Activated CD8-positive, alpha-beta memory T cell treated with anti-CD3 and anti-CD28 coated beads for 1 hour (primary cell): ENCODE measurements at places on chromosomes 5 and 9.

DNA sequence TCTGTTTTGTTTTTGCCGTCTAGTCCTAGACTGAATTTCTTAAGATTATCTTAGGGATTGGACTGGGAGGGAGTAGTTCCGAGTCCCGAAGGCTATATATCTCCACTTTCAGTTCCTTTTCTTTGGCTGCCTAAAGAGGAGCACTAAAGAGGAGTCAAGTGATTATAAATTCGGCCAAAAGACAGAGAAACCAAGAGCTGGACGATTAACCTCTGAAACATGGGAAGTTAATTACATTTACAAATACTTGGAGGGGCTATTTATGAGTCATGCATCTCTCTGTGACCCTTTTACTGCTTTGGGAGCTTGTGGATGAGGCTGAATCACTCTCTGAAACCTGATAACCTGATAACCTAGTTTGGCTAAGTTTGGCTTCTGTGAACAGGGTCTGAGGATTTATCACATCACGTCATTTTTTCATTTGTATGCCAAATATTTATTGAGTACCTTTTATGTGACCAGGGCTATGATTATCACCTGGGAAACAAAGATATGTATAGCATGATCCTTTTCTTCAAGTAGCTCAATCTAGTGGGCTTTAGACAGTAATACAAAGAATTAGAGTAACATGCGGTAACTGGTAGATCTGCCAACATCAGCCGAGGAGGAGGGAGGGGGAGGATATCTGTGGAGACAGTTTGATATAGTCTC lies 180.9 kb downstream of the CD180 start:
- DNase-seq: no peak

GRCh38 chr5:13566871-13567339 lies 377.6 kb downstream of the DNAH5 start:
- DNase-seq: no peak

DNA sequence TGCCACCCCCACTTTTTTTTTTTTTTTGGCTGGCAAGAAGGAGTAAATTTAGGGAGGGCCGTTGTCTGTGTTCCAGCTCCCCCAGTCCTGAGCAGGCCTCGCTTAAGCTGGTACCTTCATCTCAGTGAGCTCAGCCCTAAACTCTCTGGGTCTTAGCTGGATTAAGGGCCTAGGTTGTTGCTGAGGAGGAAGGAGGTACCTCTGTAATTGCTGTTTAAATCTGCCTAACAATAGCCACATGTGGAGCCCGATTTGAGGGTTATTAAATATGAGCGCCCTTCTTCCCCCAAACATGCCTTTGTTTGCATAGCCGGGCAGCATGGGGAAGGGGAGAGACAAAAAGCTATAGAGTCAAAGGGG lies 179.0 kb upstream of the PITX1 start:
- DNase-seq: no peak

- DNase-seq: no peak
Observed at GRCh38 chr9:128595471-128595870, 43.1 kb downstream of the SPTAN1 start.

GRCh38 chr5:154517181-154517580 lies 39.2 kb upstream of the HAND1 start:
- no peak for DNase-seq

DNA sequence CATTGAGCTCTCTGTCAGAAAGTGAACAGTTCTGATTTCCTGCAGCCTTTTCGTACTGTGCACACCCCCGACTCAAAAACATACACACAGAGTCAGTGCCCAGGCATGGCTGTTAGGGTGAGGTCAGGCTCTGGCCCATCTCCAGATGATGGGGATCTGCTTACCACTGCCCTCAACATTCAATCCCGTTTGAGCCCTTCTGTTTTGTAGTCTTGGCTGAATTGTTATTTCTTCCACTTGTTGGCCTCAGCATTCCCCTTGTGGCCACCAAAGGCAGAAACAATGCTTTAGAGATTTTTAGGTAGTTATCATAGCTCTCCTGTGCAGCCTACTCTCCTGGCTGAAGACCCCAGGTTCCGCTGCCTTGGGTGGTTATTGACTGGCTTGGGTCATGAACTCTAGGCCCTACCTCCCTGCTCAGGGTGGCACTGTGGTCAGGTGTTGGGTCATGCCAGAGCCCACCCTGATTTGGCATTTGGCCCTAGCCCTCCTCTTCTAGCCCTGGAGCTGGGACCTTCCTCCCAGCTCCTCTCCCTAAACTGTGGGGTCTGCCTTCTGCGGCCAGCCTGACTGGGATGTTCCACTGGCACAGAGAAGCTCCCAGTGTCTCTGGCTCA lies 7.8 kb upstream of the MYOZ3 start:
- no peak for DNase-seq

DNA sequence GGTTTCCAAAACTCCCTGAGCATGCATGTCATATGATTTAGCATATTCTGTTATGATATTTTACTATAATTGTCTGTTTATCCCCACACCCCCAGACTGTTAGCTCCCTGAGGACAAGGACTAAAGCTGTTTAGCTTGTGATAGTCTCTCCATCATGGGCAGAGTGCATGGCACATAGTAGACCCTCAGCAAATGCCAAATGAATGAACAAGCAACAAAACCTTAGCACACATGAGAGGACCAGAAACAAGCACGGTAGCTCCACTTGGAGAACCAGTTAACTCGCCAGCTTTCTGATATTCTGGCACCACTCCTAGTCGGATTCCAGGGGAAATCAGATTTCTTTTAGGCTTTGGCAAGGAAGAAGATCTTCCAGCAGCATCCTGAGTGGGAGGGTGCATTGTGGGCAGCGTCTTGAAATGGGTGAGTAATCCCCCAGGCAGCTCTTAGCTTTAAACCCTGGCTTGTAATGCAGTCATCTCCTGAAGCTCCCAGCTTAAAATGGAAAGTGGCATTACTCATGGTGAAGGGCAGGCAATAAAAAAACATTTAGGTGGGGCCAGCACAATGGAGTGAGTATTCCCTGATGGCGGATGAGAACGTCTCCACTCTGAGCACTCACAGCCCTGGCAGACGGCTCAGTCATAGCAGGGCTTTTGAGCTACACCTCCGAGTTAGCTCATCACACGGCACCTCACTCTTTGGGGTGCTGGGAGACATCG lies 41.1 kb downstream of the FGF1 start:
- no peak for DNase-seq

- DNase-seq: no peak
Observed at GRCh38 chr5:89904442-89904841, 505.1 kb downstream of the CETN3 start.

- no peak for DNase-seq
Observed at GRCh38 chr9:99745085-99745484, 76.6 kb upstream of the NR4A3 start.

DNA sequence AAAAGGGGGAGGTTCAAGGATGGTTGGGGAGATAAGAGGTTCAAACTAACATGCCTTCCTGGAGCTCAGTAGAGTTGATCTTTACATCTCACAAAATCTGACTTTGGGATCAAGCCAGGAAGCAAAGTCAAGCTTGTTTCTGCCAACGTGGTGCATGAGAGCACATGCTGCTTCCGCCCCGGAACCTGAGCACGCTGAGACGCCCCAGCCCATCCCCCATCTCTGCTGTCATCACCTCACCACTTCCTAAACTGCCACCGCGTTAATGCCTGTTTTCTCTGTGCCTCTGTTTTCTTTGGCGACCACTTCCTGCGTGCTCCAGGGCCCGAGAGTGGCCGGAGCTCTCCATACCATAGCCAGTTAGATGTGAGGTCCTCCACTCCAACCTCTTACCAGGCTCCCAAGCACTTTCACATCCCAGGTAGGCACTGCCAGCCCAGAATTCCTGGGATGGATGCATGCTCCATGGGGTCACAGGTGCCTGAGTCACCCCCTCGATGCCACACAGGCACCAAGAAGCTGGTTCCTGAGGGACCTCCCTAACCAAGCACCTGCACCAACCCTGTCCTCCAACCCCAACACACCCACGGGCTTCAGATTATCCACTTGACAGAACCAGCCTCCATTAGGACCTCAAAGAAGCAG lies 31.2 kb upstream of the AFAP1L1 start:
- DNase-seq: peak; percentile 58

DNA sequence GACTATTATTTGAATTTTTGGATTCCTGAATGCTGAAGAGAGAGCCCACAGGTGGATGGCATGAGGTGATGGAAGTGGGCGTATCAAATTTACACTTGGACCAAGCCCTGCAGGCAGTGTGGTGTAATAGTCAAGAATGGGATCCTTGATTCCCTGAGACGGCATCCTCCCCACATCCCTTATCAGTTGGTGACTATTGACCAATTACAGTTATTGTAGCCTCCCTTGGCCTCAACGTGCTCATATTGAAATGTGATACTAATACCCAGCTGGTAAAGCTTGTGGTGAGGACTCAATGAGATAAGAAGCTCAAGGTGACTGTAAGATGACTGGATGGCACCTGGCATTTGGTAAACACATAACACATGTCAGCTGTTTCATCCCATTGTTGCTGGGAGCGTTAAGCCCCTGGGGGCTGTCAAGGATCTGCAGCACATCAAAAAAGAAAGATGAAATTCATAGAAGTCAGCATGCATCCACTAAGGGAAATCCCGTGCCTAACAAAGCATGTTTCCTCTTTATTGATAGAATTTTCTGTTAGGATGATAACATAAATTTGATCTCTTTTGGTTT lies 65.6 kb upstream of the IRX2 start:
- no peak for DNase-seq

DNA sequence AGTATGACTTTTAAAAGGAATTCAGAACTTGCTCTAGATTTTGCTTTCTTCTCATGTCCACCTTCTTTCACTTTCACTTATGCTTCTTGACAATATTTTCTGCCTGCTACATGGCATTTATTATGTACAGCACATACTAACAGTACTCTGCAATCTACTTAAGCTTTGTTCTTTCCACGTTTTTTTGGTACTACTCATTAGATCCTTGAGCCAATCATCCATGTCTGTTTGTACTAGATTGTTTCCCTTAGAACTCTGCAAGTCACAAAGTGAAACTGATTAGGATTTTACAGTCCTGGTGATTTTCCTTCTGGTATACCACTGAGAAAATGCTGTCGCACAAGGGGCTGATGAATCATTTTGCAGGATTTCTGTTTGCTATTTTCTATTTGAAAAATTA lies 78.3 kb downstream of the PARP8 start:
- DNase-seq: no peak

DNA sequence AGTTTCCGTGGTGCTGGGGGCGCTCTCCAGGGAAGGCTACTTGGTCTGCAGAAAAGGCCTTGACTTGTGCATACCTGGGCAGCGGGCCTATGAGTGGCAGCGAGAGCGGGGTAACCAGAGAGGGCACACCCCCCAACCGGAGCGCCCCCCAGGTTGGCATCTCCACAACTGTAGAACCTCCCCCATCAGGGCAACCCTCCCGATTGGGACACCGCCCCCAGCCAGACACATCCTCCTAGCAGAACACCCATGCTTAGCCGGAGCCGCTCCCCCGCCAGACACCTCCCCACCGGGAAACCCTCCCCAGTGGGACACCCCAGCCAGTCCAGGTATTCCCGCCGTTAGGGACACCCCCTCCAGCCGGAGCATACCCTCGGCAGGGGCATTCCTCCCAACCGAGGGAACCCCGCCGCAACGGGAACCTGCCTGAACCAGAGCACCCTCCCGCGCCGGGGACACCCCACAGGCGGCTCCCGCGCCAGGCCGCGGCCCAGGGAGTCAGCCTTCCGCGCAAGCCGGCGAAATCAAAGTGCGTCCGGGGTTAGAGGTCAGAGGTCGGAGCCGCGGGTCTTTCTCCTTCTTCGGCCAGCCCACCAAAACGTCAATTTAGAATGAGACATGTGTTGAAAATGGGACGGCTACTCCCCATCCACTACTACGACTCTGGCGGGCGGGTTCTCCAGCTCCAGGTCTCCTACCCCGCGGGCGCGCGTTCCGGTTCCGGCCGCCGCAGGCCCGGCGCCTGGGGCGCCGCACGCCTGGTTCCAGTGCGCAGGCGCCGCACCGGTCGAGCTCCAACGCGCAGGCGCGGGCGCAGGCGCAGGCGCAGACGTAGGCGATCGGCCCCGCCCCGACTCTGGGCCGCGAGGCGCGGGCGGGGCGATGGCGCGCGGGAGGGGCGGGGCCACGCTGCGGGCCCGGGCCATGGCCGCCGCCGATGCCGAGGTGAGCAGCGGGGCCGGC lies at the start of gene EHMT1:
EHMT1 (plus strand) TSS at position 901 of the 963 bp plus-strand sequence; CDS start at position 925, 24 bp downstream.
- DNase-seq: peak; percentile 57

DNA sequence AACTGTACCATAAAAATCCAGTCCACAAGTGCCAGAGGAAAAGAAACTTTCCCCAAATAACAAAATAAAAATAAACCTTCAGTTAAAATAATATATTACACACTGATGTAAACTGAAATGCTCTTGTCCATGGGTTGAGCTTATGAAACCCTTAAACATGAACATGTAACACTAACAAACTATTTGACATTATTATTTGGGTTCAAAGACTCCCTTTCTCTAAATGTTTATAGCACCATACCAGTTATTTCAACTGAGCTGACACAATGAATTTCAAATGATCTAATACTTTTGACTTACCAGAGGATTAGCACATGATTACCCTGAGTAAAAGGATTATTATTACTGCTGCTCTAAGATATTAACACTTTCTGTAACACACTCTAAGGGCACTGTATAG lies 251.1 kb downstream of the BNC2 start:
- no peak for DNase-seq

- DNase-seq: no peak
Observed at GRCh38 chr5:105460721-105461120, 1898.1 kb upstream of the NUDT12 start.

DNA sequence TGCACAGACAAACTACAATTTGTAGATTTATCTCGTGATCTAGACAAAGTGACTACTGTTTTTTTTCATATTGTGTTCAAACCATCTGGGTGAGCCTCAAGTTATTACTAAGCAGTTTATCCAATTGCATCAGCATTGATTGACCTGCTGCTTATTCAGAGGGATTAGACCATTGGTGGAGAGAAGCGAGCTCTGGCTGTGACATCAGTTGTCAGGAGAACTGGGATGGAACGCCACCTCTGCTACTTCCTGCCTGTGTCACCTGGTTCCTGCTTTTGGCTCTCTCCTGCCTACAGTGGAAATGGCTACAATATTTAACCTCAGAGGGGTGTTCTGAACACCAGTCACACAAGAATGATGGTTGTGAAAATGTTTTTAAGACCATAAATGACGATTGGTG lies 12.1 kb downstream of the NR4A3 start:
- DNase-seq: no peak

DNA sequence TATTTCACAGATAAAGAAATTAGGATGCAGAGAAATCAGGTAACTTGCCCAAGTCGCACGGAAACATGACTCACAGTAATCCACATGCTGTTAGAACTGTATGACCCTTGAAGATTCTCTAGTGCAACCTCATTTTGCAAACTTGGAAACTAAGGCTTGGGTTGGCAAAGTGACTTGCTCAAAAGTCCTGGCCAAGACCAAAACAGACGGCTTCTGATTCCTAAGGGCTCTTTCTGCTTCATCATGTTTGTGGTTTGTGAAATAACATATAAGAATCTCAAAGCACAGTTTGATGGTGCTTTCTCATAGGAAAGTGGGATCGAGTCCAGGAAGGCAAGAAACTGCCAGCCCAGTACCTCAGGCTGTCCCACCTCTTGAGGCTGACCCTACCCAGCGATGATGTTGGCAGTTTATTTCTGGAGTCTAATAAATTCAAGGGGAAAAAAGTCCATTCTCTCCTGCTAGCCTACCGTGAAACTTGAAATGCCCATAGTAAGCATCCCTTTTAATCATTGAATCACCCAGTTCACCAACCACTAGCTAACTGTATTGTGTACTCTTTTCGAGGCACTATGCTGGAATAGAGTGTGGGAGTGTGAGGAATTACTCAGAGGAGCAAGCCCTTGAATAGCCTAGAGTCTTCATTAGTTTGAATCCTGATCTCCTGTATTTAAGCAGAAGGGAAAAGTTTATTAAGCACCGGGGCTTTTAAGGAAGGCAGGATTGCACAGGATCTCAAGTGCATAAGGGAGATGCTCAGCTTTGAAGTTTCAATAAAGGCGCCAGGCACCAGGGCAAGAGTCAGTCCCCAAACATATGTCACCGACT lies 14.1 kb downstream of the CAPSL start:
- DNase-seq: no peak
